ENCODE measurements at places on chromosomes 1 and 21.
A peak's percentile ranks its signal among the peaks of the same experiment; 100 is the strongest.

- DNase-seq = no peak
Observed at GRCh38 chr1:207651583-207651982, 6.7 kb downstream of the CR1L start.

- DNase-seq = peak; percentile 53
Observed at GRCh38 chr1:235951661-235952060, 85.0 kb upstream of the LYST start.

GRCh38 chr1:151069103-151069486 is 1.5 kb upstream of the GABPB2 start:
- DNase-seq = no peak

GRCh38 chr1:228735871-228736586 is 750 bp downstream of the RHOU start:
- peak; percentile 68 for DNase-seq

DNA sequence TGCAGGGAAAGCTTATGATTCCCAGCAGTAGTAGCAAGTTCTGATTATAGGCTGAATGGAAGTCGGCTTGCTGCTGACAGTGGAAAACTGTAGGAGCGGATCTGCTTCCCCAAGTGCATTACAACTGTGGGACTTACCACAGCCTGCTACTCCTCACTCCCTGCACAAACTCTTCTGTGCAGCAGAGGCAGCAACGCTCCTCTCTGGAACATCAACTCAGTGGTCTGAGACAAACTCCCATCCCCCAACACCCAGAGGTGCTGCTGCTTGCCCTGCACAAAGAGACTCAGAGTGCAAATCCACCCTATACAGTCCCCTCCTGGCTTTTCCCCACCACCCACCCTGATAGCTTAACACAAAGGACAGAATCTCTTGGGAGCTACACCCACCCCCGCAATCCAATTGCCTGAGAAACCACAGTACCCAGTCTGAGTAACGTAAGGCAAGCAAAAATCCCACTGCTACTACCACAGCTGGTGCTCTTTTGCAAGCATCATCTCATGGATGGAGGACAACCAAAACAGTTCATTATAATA is 1455.2 kb downstream of the AMY1C start:
- no peak for DNase-seq

- DNase-seq = no peak
Observed at GRCh38 chr1:223249854-223250631, 107.0 kb upstream of the TLR5 start.

DNA sequence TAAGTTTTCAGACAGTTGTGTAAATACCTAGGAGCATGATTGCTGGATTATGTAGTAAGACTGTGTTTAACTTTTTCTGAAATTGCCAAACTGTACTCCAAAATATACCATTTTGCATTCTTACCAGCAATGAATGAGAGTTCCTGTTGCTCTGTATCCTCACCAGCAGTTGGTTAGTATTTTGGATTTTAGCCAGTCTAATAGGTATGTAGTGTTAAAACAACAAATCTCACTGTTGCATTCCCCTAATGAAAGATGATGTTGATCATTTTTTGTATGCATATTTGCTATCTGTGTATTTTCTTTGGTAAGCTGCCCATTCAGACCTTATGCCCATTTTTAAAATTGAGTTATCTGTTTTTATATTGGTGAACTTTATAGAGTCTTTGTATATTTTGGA is 89.9 kb downstream of the RASAL2 start:
- DNase-seq = no peak

DNA sequence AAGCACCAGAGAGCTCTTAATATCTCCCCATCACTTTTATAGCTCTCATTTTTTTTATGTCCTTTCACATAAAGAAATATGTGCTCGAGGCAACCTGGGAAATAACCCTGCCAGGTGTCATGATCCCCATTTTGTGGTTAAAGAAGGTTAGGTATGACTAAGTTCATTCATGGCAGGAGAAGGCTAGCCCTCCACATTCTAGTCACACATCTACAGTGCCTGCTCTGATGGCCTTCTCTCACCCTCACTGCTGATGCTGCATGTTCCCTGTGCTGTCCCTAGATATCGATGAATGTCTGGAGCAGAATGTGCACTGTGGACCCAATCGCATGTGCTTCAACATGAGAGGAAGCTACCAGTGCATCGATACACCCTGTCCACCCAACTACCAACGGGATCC is 187.5 kb downstream of the TPR start:
- no peak for DNase-seq

DNA sequence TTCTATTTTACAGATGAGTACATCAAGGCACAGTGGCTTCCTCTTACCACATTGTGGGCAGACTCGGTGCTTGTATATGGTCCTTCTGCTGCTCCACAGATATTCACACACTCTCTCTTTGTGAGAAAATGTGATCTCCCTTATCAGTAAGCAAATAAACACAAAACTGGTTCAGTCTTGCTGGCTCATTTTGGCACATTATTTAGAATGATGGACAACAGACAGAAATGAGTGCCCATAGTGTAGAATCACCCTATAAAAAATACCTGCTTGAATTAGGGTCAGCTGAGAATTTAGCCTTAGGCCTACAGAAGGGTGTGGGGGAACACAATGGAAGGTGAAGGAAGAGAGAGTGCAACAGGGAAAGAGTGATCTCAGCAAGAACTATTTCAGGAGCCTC is 423.1 kb downstream of the HLX start:
- DNase-seq = no peak

DNA sequence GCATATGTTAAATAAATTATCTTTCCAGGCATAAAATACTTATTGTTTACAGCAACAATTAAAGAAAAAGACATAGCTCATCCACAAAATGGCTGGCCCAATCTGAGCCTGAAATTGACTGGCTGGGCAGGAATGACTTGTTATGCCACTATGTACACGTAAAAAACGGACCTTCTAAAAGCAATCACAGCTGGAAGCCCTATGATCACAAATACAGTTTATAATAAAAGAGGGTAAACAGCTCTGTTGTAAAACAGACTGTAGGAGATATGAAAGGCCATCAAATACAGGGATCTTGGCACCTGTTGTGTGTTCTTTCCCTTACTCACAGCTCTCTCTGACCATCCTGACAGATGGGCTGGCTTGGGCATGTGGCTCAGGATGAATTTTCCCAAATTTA is 70.5 kb upstream of the DMRTA2 start:
- no peak for DNase-seq

DNA sequence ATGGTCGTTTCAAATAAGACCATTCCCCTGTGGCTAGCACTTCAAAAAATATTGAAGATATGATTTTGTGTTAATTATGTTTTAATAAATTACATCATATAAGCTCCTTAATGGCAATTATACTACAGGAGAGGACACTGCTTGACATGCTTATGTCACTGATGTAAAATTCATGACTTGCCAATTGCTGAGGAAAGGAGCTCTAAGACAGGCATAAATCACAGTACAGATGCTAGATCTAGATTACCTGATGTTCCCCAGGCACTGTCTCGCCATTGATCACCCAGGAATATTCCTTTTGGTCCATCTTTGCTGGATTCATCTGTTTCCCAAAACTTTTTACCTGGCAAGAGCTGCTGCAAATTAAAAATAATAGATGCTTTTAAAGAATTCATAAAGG is 58.8 kb downstream of the PUM1 start:
- DNase-seq = no peak

GRCh38 chr1:196098000-196098399 is 510.2 kb downstream of the KCNT2 start:
- DNase-seq = no peak

GRCh38 chr1:226135709-226136108 is 50.8 kb downstream of the ACBD3 start:
- DNase-seq = peak; percentile 41

- no peak for DNase-seq
Observed at GRCh38 chr1:101905283-101905835, 91.4 kb downstream of the OLFM3 start.

DNA sequence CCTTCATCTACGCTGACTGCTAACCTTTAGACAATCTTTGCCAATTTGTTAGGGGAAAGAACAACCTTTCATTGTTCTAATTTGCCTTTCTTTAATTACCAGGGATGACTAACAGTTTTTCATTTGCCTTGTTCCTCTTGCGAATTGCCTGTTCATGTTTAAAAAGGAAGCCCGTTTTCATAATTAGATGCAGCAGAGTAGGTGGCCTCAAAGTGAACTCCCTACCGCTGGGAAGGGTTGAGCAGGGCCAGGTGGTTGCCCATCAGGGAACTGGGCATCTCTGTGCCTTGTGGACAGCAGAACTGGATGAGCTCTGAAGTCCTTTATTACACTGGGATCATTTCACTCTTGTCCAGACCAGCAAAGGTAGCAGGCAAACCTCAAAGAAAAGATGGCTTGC is 59.0 kb downstream of the HIVEP3 start:
- DNase-seq = no peak

DNA sequence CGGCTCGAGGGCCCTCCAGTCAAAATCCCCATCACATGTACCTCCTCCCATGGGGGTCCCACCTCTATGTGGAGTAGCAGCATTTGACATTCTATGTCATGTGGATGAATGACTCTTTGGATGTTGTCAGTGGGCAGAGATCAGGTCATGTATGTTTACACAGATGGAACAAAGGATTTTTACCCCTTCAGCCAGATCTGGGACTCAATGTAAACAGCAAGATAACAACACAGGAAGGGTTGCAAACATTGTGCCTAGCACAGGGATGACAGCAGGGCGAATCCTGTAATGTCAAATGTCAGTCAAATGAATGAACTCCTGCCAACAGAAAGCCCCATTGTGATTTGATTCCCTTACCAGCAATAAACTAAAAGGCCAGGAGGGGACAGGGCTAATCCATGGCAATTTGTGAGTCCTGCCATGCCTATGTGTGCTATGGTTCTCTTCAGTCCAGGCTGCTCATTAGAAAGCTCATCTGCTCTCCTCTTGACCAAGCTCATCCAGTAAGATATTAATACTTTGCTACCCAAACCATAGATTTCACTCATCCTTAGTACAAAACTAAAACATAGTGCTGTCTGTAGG is 60.3 kb downstream of the PGBD5 start:
- no peak for DNase-seq

GRCh38 chr21:39050841-39051587 is 132.2 kb downstream of the PSMG1 start:
- no peak for DNase-seq
